ENCODE measurements at places on chromosomes 13 and 19. TPM values are rescaled to one million over a fixed set of nuclear protein-coding genes. Genes with fewer than 3 reads are reported as not detected.
A peak's percentile ranks its signal among the peaks of the same experiment; 100 is the strongest.

DNA sequence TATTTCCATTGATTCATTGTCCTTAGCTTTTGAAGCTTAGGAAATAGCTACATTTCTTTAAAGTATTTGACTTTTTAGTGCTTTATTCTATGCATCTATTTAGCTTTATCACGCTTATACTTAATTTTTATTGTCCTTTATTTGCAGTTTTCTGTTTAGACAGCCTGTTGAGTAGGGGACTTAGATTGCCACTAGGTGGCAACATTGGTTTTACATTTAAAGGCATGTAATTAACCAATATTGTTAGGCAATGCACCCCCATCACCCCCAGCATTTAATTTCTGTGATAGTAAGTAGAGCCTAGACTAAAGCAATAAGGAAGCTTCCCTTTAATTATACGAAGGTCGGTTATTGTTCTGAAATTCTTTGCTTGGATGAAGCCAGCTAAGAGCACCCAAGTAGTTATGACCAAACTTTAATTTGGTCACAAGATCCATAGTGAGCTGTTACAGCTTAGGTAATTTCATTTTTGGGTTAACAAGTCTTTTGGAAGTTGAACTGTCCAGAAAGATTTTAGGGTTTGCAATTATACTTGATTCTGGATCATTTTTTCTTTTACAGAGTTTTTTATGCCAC, 36.5 kb downstream of the B3GLCT start:
- DNase-seq = no peak

Gene RASGRP4
- 10.9 TPM for total RNA-seq

Gene TEX26
- 1.5 TPM for total RNA-seq

DNA sequence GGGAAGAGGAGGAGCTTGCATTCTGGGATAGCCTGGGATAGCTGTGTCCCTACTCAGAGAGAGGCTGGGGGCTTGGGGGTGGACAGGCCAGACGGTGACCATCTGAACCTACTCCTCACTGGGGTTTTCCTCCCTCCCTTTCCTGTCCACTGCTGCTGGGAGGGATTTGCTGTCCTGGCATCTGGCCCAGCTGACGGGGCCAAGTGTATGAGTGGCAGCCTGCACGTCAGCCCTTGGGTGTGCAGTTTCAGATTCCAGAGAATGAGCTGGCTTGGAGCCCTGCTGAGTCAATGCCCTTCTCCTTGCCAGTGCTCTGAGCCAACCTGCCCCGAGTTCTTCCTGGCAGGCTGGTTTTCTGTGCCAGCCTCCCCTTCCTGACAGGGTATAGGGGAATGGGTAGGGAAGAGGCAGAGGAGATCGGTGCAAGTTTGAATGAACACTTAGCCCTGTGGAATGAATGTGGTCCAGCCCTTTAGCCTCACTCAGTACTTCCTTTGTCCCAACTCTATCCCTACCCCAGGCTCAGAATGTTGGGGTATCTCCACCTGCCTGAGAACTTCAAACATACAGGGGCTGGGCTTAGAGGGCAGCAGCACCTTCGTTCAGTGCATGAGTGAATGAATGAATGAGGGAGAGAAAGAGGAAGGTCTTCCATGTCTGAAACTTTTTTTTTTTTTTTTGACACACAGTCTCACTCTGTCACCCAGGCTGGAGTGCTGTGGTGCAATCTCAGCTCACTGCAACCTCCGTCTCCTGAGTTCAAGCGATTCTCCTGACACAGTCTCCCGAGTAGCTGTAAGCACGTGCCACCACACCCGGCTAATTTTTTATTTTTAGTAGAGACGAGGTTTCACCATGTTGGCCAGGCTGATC, 1.8 kb upstream of the ANGPTL4 start:
- DNase-seq = peak; percentile 93

- DNase-seq = no peak
These were observed 231.2 kb downstream of the NHLRC3 start for GRCh38 chr13:39269411-39269810.

Gene FCHO1
- total RNA-seq = 7.4 TPM

Gene LRRC63
- not detected for total RNA-seq

Gene ZNF837
- total RNA-seq = 0.48 TPM

DNA sequence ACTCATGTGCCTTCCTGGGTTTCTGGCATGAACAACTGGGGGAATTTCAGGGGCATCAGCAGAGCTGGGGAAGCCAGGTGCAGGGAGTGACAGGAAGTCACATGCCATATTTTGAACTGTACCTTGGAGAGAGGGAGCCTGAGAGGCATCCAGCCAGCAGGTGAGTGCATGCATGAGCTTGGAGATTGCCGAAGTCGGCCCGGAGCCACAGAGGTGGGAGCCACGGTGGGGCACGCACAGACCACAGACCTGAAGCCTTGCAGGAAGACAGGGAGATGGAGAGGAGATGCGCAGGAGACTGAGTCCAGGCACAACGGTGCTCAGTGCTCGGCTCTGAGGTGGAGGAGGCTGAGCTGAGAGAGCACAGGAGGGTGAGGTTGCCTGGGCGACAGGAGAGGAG, 55.1 kb downstream of the CDADC1 start:
- no peak for DNase-seq

Gene KIR2DL3
- total RNA-seq = not detected

Gene CLDN10
- total RNA-seq = 0.47 TPM

Gene HOMER3
- 16.6 TPM for total RNA-seq

Gene HNRNPUL1
- total RNA-seq = 92.5 TPM

Gene FAM83E
- 0.47 TPM for total RNA-seq

DNA sequence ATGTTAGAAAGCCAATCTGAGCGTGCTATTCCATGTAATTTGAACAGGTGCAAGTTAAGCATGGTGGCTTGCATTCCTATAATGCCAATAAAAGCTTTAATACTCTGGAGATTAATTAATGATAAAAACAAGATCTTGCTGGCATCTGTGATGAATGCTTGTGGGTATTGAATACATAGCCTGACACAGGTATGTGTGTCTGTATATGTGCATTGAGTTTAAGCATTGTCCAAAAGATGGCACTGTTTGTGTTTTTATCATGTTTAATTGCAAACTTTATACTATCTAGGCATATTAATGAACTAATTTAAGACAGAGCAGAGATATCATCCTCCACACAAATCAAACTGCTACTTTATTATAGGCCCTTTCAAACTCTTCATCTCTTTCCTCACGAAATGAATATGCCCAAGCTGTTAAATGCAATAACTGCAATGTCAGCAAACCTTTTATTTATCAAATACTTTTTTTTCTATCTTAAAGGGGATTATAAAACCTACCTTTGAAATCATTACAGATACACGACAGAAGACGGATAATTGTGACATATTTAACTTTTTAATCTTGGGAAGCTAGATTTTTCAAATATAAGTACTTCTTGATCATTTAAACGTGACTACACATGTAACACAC, 86.5 kb downstream of the TNFSF11 start:
- DNase-seq = no peak

- DNase-seq = no peak
These were observed 397.4 kb downstream of the SPRY2 start for GRCh38 chr13:79943346-79944023.

Gene PRR12
- total RNA-seq = 4.5 TPM

DNA sequence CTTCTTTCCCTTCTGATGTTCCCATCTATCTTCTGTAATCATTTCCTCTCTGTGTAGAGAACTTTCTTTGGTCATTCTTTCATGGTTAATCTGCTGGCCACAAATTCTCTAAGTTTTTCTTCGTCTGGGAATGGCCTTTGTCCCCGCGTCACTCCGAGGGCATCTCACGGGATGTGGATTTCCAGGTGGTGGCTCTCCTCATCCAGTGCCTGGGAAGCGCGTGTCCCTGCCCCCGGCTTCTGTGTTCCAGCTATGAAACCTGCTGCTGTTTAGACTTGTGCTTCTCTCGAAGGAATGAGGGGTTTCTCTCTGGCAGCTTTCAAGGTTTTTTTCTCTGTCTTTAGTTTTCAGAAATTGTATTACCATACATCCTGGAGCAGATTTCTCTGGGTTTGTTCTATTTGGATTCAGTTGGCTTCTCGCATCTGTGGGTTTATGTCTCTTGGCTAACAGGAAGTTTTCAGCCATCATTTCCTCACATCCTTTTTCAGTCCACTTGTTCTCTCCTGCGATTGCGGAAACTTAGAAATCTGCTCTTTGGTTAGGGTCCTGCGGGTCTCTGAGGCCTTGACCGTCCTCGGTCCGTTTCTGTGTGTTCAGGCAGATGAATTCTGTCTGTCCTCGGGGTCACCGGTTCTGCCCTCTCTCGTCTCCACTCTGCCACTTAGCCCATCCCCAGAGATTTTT, 36.9 kb upstream of the DCUN1D2 start:
- no peak for DNase-seq

DNA sequence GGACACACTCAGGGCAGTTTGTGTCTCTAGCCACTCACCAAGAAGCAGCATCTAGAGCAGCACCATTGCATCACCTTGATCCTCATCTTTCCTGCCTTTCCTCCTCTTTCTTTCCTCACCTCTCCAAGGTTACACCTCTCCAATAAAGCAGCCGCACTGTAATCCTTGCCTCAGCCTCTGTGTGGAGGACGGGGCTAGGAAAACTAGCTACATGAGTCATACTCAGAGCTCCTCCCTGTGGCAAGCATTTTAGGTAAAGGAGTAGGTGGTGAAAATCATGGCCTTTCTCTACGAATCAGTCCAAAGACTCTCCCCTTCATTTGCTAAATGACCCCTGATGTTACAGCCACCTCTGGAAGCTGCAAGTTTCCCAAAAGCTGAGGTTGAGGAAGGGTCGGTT, 108.9 kb downstream of the DNAJC15 start:
- DNase-seq = no peak

DNA sequence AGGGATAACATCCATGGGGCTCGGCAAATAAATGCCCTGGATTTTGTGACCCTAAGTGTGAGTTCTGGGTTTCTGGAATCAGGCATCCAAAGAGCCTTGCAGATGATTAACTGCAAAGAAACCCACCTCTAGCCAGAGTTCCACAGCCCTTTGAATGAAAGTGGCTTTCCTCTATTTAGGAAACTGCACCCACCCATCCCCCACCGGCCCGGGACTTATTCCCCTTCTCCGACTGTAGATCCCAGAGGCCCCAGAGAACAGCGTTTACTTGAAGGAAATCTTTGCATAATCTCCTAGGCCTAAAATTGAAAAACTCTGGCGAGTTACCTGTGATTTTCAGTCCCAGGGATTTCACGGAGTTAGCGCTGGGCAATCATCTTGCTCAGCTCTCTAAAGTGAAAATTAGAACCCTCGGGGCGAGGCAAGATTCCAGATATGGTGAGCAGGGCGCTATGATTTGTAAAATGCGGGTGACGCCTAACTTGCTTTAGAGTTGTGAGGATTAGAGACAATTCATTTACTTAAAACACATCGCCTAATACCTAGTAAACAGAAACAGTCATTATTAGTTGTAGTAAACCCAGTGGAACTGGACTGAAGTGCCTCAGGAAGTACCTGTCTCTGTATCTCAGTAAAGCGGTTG, 9.4 kb downstream of the URAD start:
- no peak for DNase-seq

DNA sequence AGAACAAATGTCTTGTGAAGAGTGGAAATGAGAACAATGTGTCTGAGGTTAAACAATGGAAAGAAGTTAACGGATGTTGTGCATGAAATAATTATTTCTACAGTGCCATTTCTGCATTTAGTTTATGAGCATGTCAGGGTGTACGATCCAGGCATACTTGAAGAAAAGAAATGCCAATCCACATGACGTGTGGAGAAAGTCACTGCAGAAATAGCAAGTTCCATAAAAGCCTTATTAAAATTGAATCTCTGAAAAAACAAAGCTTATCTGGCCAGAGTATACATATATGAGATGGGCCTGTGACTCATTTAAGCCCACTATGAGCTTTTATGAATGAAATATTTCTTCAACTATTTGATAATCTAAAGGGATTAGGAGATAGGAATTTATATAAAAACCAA, 426.1 kb downstream of the EFNB2 start:
- DNase-seq = no peak

DNA sequence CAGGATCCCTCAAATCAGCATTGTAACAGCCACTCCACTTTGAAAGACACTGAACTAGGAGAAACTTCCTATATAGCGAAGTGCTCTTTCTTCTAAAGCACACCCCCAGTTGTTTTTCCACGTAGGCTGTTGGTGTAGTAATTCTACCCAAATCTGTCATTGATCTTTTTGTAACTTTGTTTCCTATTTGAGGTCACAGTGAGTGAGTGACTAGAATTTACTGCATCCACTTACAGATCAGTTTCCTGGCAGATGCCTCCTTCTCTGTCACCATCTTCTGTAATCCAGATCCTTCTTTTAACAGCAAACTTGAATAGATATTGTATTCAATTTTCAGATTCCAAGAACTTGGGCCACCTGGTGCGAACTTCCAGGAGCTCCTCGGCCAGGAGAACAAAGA, 15.3 kb downstream of the ZAR1L start:
- DNase-seq = no peak

Gene TINCR
- 1.8 TPM for total RNA-seq

Gene MADCAM1
- total RNA-seq = not detected

Gene CELF5
- total RNA-seq = not detected

DNA sequence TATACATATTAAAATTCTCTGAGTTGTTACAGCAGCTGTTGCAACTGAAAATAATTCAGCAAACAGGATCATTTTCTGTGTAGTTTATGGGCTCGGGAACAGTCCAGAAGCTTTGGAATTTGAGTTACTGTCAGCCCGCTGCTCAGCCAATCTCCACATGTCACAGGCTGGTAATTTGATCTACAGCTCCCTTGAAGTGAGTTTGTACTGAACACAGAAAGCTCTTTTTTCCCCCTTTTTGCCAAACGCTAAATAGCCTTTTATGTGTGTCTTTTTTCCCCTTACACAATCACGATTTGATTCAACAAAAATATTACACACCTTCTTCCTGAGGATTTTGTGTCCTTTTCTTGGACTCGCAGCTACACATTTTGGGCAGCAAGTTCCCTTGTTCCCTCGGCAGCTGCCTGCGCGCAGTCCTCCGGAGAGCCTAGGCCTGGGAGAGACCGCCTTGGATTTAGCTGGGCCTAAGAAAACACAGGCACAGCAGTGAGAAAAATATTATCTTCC, 371.4 kb downstream of the KCNRG start:
- DNase-seq = no peak

DNA sequence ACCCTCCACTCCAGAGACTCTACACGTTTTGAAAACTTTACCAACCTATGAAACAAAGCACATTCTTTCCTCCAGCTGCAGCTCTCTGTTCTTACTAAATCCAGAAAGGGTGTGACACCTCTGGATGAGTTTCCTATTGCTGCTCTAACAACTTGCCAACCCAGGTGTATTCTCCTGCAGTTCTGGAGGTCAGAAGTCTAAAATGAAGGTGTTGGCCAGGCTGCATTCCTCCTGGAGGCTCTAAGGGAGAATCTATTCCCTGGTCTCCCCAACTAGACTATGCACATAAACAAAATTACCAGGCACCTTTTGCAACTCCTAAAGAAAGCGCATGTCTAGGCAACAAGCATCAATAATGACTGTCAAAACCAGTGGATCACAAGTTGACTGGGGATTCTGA, 128.8 kb downstream of the NUFIP1 start:
- DNase-seq = no peak

DNA sequence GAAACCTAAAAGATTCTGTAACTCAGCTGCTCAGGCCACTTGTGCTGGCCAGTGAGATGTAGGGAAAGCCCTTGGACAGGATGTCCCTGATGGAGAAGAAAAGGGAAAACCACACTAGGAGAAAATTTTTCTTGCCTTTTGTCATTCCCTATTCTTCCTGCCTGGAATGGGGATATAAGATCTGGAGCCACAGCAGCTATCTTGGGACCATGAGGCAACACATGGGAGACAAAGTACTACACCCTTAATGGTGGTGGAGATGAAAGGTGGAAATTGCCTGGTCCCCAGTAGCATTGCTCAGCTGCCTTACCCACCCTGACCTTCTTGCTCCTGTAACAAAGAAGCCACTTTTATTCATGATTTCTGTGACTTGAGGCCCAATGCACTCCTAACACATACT, 9.4 kb downstream of the RSPH6A start:
- DNase-seq = no peak
